ENCODE measurements at places on chromosomes 2 and 18.

DNA sequence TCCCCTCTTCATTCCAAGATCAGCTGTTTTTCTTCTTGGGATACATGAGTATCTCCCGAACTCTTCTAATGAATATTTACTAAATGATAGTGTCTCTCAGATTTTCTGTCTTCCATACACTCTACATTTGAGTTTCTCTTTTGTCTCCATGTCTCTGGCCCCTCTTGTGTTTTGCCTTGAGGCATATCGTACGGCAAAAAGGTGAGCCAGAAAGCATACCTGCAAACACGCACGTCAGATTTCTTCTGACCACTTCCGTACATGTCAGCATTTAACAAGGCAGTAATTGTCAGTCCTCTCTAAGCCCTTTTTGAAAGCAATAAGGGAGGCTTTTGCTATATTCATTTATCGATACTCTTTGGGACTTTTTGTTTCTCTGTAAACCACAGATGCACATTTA, 82.4 kb downstream of the FEZ2 start:
- DNase-seq = no peak

DNA sequence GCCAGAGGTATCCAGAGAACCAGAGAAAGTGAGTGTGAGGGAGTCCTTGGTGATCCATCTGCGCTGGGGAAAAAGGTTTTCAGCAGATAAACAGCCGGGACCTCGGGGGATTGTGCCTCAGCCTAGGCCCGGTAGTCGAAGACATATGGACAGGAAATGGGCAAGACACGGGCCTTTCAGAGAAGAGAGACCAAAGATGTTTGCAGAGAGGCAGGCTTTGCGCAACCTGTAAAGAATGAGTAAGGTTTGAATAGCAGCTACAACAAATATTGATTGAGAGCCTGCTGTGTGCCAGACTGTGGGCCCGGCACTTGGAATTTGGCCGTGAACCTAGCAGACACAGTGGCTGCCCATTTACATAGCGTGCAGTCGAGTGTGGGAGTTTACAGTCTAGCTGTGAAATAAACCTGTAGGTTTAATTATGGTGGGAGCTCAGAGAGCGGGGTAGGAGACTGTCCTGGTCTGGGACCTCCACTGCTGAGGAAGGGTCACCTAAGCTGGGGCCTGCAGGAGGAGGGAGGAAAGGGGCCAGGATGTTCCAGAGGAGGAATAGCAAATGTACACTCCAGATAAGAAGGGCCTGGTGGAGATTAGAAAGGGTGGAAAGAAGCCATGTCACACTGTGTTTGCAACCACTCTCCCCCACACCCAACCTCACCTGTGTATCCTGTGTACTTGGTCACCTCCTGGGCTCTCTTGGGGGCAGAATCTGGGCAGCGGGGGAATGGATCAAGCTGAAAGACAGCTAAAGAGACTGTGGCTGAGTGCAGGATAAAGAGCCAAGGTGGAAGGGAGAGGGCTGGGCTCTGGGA, 3.0 kb downstream of the SH2D6 start:
- DNase-seq = no peak

- no peak for DNase-seq
Measured at GRCh38 chr2:106642679-106643078, 155.5 kb downstream of the CD8B2 start.

GRCh38 chr2:172181840-172182239, 79.1 kb upstream of the DLX2 start:
- no peak for DNase-seq

GRCh38 chr2:80126596-80127189, 177.9 kb downstream of the LRRTM1 start:
- DNase-seq = no peak

- no peak for DNase-seq
Measured at GRCh38 chr2:233091595-233092375, 31.6 kb downstream of the INPP5D start.

- DNase-seq = no peak
Measured at GRCh38 chr18:32422201-32422600, 48.5 kb downstream of the GAREM1 start.

GRCh38 chr2:54657664-54658083, 65.8 kb upstream of the EML6 start:
- DNase-seq = no peak

GRCh38 chr2:15594291-15595256, 2.9 kb downstream of the DDX1 start:
- DNase-seq = no peak

- DNase-seq = no peak
Measured at GRCh38 chr2:62934517-62934916, 116.1 kb upstream of the OTX1 start.

- DNase-seq = no peak
Measured at GRCh38 chr2:199932312-199932855, 21.3 kb downstream of the C2orf69 start.

- DNase-seq = no peak
Measured at GRCh38 chr2:2182551-2183071, 148.5 kb downstream of the MYT1L start.
